ENCODE measurements at places on chromosomes 4 and X.

DNA sequence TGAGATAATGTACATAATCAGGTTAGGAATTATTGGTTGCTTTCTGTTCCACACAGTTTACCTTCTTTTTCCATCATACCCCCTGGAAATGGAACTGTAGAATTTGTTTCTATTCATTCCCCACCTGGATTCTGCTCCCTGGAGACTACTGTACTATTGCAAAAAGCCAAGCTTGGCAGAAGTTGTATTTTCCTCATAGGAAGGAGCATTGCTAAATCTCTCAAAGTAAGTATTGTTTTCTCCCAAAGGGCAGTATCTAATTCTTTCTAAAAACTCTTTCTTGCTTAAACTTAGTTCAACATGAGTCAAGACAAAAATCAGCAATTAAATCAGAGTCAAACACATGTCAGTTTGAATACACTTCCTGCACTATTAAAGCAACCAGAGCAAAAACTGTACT lies 136.2 kb downstream of the CDS1 start:
- H3K36me3 ChIP-seq = no peaks in the 10 kb centered on the region
- no peaks in the 10 kb centered on the region for H3K4me1 ChIP-seq
- H3K4me3 ChIP-seq = no peak overlapping the region
- DNase-seq = no peak
- no peaks in the 10 kb centered on the region for H3K27me3 ChIP-seq

DNA sequence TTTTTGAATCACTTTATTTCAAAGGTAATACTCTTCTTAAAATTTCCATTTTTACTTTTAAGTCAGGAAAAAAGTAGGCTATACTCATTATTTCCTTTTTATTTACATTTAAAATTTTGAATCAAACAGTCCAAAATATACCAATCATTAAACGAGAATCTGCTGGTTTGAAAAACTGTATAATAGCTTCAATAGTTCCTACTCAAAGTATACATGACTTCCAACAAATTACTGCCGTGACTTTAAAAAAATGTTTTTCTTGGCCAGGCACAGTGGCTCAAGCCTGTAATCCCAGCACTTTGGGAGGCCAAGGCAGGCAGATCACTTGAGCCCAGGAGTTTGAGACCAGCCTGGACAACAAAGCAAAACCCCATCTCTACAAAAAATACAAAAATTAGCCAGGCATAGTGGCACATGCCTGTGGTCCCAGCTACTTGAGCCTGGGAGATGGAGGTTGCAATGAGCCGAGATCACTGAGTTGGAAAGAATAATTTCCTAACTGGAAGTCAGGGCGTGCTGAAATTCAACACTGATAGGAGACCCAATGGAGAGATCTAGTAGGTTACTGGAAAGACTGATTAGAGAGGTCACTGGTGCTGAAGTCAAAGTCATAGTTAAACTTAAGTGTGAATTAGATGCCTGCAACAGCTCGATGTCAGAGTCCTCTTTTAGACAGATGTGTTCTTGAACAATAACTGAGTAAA lies 9.0 kb downstream of the KLHL8 start:
- H3K27ac ChIP-seq = peak overlapping the region; percentile 57
- DNase-seq = no peak
- peaks cover 2% of the 10 kb centered on the region for H3K27me3 ChIP-seq
- no peaks in the 10 kb centered on the region for H3K36me3 ChIP-seq
- H3K4me1 ChIP-seq = peaks cover 19% of the 10 kb centered on the region

GRCh38 chr4:89222170-89222569 lies 85.4 kb downstream of the GPRIN3 start:
- H3K4me1 ChIP-seq = peaks cover 4% of the 10 kb centered on the region
- H3K36me3 ChIP-seq = no peaks in the 10 kb centered on the region
- no peaks in the 10 kb centered on the region for H3K27me3 ChIP-seq

DNA sequence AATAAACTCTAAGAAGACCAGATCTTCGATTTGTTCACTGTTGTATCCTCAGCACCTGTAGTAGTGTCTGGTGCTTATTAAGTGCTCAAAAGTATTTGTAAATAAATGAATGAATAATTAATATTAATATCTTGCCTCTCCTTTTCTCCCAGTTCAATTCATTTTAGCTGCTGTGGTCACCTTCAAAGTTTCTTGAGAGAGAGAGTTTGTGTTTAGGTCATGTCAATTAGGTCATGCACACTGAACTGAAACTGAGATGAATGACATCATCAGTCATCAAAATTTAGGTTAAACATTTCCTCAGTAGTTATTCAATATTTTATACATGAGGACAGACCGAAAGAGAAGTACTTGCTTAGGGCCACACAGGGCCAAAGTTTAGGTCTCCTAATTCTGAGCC lies 73.5 kb downstream of the ANXA3 start:
- H3K27ac ChIP-seq = no peak overlapping the region
- H3K4me3 ChIP-seq = no peak overlapping the region
- no peak for DNase-seq
- H3K4me1 ChIP-seq = no peaks in the 10 kb centered on the region

DNA sequence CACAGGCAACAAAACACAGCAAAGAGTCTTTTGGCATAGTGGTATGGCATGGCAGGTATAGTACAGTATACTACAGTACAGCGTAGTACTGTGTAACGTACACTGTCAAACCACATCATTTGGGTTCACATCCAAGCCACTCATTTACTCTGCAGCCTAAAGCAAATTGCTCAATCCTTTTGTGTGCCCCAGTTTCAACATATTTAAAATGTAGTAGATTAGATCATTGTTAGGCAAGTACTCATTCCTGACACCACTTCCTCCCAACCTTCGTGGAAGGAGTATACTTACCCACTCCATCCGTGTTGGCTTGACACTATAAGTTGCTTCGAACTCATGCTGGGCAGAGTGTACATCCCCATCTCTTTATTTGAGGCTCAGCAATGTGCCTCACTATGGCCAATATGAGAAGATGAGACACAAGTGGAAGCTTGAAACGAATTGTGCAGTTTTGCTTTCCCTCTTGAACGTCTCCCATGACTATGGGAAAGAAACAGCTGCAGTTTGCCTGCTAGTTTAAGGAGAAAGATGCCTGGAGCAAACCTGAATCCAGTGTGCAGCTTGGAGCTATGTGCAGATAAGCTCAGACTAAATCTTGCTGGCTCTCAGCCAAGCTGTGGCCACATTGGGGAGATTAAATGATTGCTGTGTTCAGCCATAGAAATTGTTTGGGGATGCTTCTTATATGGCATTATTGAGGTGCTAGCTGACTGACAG lies 85.7 kb upstream of the TBL1X start:
- no peaks in the 10 kb centered on the region for H3K36me3 ChIP-seq
- no peak overlapping the region for H3K27ac ChIP-seq
- H3K4me3 ChIP-seq = no peak overlapping the region
- peaks cover 34% of the 10 kb centered on the region for H3K4me1 ChIP-seq

GRCh38 chr4:62288808-62289541 lies 1088.8 kb downstream of the ADGRL3 start:
- no peaks in the 10 kb centered on the region for H3K36me3 ChIP-seq
- H3K4me3 ChIP-seq = no peak overlapping the region
- no peak for DNase-seq
- no peak overlapping the region for H3K27ac ChIP-seq
- no peaks in the 10 kb centered on the region for H3K27me3 ChIP-seq
- H3K4me1 ChIP-seq = no peaks in the 10 kb centered on the region

DNA sequence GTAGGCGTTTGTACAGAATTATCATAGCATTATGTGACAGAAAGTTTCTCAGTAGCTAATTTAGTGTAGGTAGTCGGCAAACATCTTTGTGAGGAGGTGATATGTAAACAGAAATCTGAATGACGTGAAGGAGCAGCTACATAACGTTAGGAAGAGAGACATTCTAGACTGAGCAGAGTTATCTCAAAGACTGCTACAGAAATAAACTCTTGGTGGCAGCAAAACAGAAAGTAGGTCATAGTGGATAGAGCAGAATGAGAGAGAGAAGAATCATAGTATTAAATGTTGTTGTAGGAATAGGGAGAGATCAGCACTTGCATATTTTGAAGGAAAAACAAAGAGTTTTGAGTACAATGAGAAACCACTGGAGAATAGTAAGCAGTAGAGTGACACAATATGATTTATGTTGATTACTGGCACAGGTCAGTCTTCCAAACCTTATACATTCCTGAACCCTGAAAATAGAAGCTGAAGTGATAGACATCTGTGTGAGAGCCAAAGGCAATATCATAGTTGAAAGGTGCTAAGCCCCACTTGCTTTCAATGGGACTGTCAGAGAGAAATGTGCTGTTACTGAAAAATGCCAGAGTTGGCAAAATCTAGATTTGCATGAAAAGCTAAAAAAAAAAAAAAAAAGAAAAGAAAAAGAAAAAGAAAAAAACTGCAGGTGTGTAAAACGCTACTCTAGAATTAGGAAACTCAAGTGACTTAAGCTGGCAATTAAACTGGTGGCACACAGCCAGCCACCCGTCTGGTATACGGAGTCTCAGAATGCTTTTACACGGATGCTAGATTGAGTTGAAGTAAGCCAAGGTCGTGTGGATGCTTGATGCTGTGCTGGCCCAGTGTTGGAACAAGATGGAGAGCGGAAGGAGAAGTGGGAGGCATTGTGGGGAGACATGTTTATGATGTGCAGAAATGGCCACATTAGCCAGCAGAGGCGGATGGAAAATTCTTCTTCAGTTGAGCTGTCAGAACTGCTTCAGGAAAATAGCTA lies 750.2 kb upstream of the HS3ST1 start:
- no peak for DNase-seq
- H3K4me3 ChIP-seq = no peak overlapping the region
- H3K36me3 ChIP-seq = no peaks in the 10 kb centered on the region
- H3K27me3 ChIP-seq = peaks cover 2% of the 10 kb centered on the region
- no peaks in the 10 kb centered on the region for H3K4me1 ChIP-seq
- no peak overlapping the region for H3K27ac ChIP-seq

- no peaks in the 10 kb centered on the region for H3K36me3 ChIP-seq
- H3K27me3 ChIP-seq = no peaks in the 10 kb centered on the region
- no peak for DNase-seq
Measured at GRCh38 chrX:96480081-96480480, 204.6 kb upstream of the DIAPH2 start.

GRCh38 chr4:118352843-118353533 lies at the start of gene PRSS12:
PRSS12 (minus strand) TSS chr4:118353003; CDS start chr4:118352720, 283 bp downstream.
- peaks cover 23% of the 10 kb centered on the region for H3K27me3 ChIP-seq
- H3K27ac ChIP-seq = no peak within 1 kb of the TSS
- H3K4me3 ChIP-seq = peak within 1 kb of the TSS; percentile 75
- peaks cover 10% of the 10 kb centered on the region for H3K4me1 ChIP-seq
- peaks cover 10% of the 10 kb centered on the region for H3K36me3 ChIP-seq

DNA sequence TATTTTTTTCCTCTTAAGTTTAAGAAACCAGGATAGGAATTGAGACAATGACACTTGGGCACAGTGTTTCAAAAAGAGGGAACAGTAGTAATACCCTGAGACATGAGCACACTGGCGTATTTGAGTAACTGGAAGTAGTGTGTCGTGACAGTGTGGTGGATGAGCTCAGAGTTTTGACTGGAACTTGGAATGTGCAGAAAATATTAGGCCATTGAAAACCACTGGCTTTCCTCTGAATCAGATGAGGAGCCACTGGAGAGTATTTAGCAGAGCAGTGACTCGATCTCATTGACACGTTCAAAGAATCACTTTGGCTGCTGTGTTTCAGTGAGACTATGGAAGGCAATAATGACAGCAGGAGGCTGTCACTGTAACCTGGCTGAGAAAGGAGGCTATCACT lies 1531.2 kb downstream of the STIM2 start:
- no peak overlapping the region for H3K4me3 ChIP-seq
- no peaks in the 10 kb centered on the region for H3K4me1 ChIP-seq
- H3K27ac ChIP-seq = no peak overlapping the region
- peaks cover under 1% of the 10 kb centered on the region for H3K27me3 ChIP-seq
- DNase-seq = no peak
